ENCODE measurements at places on chromosomes 7 and 10. TPM values are rescaled to one million over a fixed set of nuclear protein-coding genes. Genes with fewer than 3 reads are reported as not detected.

The RPP30 gene
- 27.3 TPM for total RNA-seq

The FAM237B gene
- total RNA-seq = not detected

The CYP26C1 gene
- total RNA-seq = 0.77 TPM

The FAM107B gene
- total RNA-seq = 66.4 TPM

The RNLS gene
- 0.39 TPM for total RNA-seq

The TMEM236 gene
- 0.38 TPM for total RNA-seq

The MMRN2 gene
- 82.2 TPM for total RNA-seq

The LRRC17 gene
- 0.89 TPM for total RNA-seq

The ZNF775 gene
- 4.7 TPM for total RNA-seq

The PKD2L1 gene
- total RNA-seq = not detected

The HOXA9 gene
- 4.7 TPM for total RNA-seq

The MMP21 gene
- total RNA-seq = 0.13 TPM

The ZNF212 gene
- total RNA-seq = 2.8 TPM

The KCNMA1 gene
- 0.38 TPM for total RNA-seq

The CFTR gene
- total RNA-seq = not detected

The GET4 gene
- total RNA-seq = 43.0 TPM

The PLA2G12B gene
- 0.13 TPM for total RNA-seq

The AKR1C2 gene
- total RNA-seq = 22.7 TPM

The LRWD1 gene
- 24.1 TPM for total RNA-seq

The LIPK gene
- total RNA-seq = not detected

The HMX3 gene
- total RNA-seq = not detected

The LIPF gene
- total RNA-seq = not detected

The CHRM2 gene
- not detected for total RNA-seq

The ABCB1 gene
- total RNA-seq = 1.0 TPM

The UMAD1 gene
- 3.7 TPM for total RNA-seq

The SORBS1 gene
- 0.77 TPM for total RNA-seq

The OPALIN gene
- not detected for total RNA-seq

The RBM20 gene
- 1.5 TPM for total RNA-seq

The NUPR2 gene
- not detected for total RNA-seq

The PRKCQ gene
- 0.39 TPM for total RNA-seq

The PPP1R17 gene
- not detected for total RNA-seq

The CALML5 gene
- total RNA-seq = not detected

The PDE6C gene
- not detected for total RNA-seq

The PNLIP gene
- total RNA-seq = not detected

The CCL24 gene
- not detected for total RNA-seq

The ADAMTS14 gene
- not detected for total RNA-seq

The PILRA gene
- not detected for total RNA-seq

The NOBOX gene
- not detected for total RNA-seq

The SFTPA1 gene
- not detected for total RNA-seq

The ASB10 gene
- total RNA-seq = not detected

The SPDYE11 gene
- total RNA-seq = not detected

The DPYSL4 gene
- total RNA-seq = 5.6 TPM

The MACROH2A2 gene
- not detected for total RNA-seq

The PARG gene
- total RNA-seq = 21.9 TPM

The GDF2 gene
- not detected for total RNA-seq

The CFAP43 gene
- total RNA-seq = under 0.01 TPM

The CLRN3 gene
- total RNA-seq = 0.13 TPM

The BHLHA15 gene
- total RNA-seq = 0.51 TPM

The PNLIPRP1 gene
- not detected for total RNA-seq

The VSIR gene
- total RNA-seq = 12.2 TPM

The CXCL12 gene
- total RNA-seq = 0.77 TPM

The AGR2 gene
- not detected for total RNA-seq

All from dermis microvascular lymphatic vessel endothelial cell (primary cell).